NCI-H2081 (cell line): ENCODE measurements at places on chromosomes 12 and 14.

DNA sequence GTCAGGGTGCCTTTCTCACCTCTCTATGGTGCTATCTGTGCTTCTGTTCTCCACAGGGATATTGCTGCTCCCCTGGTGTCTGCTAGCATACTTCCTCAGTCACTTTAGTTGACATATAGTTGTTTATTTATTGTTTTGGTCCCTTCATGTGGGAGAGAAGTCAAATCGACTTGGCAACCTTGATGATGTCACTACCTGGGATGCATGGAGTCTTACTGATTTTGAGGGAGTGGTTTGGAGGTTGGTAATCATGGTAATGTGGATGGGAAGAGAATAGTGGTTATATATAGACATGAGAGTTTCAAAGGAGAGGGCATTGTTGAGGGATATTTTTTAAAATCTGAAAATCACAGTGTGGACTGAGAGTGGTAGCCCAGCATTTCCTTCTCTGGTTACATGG lies 73.6 kb upstream of the FBXO33 start:
- no peak for DNase-seq

GRCh38 chr12:31249356-31249755 lies 76.6 kb downstream of the SINHCAF start:
- DNase-seq = no peak

- no peak for DNase-seq
Observed at GRCh38 chr12:103572312-103573045, 14.6 kb upstream of the STAB2 start.

GRCh38 chr14:55851961-55852360 lies 266.2 kb upstream of the PELI2 start:
- DNase-seq = no peak

DNA sequence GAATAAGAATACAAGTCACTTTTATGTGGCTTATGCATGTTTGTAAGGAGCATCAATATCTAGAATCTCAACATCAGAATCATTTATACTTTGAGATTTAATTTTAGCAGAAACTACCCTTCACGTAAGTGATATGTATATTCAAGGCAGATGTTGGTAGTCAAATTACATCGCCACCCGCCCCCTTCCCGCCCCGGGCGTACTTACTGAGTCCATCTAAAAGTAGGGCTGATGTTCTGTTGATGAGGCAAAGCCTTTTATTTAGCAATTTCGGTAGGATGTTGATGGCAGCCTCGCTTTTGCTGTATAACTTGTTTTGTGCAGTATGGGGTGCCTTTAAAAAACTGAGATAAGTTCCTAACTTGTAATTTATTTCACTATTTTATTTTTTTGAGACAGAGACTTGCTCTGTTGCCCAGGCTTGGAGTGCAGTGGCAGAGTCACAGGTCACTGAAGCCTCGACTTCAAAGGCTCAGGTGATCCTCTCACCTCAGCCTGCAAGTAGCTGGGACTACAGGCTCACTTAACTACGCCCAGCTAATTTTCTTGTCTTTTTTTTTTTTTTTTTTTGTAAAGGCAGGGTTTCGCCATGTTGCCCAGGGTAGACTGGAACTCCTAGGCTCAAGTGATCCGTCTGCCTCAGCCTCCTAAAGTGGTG lies 30.8 kb downstream of the KTN1 start:
- DNase-seq = no peak

DNA sequence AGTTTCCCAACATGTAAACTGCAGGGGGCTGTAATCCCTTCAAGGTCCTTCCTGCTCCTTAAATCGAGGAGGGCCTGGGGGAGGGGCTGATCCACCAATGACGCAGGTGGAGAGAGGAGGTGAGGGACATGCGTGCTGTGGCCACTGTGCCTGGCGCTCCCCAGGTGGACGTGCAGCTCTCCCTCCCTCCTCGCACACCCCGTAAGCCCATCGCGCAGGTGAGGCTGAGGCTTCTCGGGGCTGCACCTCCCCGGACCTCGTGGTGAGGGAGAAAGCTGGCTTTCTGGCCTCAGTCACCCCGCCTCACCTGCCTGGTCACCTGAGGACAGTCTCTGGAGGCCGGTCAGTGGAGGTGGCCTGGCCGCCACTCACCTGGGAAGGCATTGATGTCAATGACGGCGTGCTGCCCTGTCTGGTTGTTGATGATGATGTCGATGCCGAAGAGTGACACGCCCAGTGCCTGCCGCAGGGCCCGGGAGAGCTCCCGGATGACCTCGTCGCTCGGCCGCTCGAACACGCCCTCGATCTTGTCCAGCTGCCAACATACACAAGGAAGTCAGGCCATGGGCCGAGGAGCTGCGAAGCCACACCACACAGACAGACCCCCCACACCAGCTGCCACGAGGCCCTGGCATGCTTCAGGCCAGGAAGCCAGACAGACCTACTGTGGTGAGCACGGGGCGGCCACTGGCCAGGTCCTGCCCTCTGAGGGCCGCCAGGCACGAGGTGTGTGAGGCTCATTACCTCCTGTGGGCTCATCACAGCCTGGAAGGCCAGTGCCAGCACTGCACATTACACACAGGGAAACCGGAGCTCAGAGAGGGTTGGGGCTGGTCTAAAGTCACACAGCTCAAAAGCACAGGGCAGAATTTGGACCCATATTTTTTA lies 23.3 kb downstream of the CHGA start:
- no peak for DNase-seq

GRCh38 chr12:52147964-52148463 lies 43.8 kb downstream of the KRT80 start:
- DNase-seq = no peak

DNA sequence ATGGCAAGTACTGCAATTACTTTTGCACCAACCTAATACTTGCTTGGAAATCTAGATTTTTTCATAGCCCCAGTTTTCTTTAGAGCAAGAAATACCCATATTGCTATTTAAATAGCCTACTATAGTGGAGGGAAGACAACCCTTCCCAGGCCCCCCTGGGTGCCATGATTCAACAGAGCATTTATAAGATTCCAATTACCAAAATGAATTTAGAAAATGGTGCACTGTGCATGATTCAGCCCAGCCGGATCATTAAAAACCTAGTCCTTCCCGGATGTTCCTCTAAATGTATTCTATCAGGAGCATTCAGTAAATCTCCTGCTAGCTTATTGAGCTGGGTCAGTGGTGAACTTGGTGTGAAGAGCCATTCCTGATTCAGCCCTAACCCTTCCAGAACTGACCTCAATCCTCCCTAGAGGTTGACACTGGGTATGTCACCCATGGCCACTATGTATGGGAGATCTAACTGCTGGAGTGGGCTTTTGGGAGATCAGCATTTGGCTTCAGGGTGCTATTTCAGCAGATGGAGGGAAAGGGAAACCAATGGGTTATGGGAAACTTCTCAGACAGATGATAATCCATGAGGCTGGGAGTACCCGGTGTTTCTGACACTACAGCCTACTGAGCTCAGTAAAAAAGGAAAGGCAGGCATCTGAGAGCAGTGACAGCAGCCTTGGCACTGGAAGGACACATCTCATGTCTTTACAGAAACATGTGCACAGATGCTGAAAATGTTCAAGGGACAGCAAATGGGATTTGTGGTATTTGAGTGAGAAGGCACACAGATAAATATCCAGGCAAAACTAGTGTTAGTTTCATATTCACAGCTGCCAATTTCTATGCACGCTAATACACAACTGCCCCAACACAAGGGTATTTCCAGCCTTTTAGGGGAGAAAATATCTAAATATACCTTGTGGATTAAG lies 258.9 kb downstream of the DPF3 start:
- no peak for DNase-seq

DNA sequence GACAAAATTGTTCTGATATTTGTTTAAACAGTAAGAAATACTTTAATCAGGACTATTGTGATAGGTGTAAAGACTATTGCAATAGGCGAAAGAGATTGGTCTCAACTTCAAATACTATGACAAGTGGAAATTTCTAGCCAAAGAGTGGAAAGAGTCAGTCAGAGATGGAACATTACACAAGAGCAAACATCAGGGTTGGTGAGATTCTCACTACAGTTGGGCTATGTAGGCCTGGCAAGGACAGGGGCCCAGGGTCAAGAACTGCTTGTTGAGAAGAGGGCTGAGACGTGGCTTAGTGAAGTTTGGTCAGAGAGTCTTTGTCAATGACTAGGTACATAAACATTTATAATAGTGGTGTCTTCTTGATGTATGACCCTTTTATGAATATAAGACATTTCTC lies 19.4 kb downstream of the CAND1 start:
- no peak for DNase-seq

- DNase-seq = no peak
Observed at GRCh38 chr12:89693639-89694202, 14.9 kb downstream of the ATP2B1 start.

- no peak for DNase-seq
Observed at GRCh38 chr12:93521225-93522080, 51.0 kb upstream of the SOCS2 start.

GRCh38 chr14:93716002-93716745 lies 72.1 kb downstream of the PRIMA1 start:
- DNase-seq = no peak

GRCh38 chr12:47554046-47554653 lies 151.7 kb downstream of the RPAP3 start:
- DNase-seq = no peak

GRCh38 chr12:57772429-57773322 lies at the start of gene EEF1AKMT3:
Gene EEF1AKMT3 (plus strand): TSS chr12:57772614. CDS start chr12:57772725, 111 bp downstream.
- peak; percentile 36 for DNase-seq

DNA sequence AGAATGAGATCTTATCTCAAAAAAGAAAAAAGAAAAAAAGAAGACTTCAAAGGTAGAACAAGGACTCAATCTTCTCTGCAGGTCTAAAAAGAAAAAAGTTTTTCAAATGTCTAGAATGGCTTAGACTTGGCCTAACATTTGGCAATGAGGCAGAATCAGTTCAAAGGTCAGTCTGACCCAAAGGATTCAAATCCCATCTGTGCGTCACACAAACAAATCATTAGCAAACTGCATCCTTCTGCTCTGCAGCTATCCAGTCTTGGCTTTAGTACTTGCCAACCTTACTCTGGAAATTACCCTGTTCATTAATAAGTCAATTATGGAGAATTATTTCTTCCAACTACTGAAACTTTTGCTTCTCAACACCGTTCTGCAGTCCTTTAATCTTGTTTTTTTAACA lies 3.1 kb downstream of the YAF2 start:
- DNase-seq = no peak

DNA sequence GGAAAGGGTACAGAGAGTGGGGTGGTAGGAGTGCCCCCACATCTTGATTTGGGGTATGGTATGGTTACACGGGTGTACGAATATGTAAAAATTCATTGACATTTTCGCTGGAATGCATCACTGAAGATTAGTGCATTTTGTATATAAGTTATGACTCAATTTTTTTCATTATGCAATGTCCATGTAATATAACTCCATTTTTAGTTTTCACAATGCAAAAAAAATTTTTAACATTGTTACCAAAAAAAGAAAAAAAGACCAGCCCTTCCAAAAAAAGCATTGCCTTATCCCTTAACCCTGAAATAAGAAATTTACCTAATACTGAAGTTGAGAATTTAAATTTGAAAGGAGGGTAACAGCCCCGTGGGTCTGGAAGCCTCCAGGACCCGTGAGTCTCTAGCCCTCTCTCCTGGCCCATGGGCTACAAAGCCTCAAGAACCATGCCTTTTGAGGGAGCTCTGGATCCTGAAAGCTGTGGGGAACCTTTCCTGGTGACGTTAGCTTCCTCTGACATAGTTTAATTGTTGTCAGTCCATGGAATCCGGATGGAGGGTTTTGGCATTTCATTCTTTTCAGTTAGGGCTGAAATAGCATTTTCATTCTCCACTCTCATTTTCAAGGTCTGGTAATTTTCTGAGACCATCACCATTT lies 55.6 kb upstream of the ACTN1 start:
- DNase-seq = no peak
